Dermis blood vessel endothelial cell (primary cell): ENCODE measurements at places on chromosomes 13 and 19. TPM values are rescaled to one million over a fixed set of nuclear protein-coding genes. Genes with fewer than 3 reads are reported as not detected.

POGLUT2 gene
- total RNA-seq = 19.6 and 25.5 TPM in 2 replicates

NCCRP1 gene
- not detected in 2 replicates for total RNA-seq

ZNF541 gene
- 0.33 and 1.2 TPM in 2 replicates for total RNA-seq

CLEC17A gene
- not detected in 2 replicates for total RNA-seq

ERFL gene
- not detected in 2 replicates for total RNA-seq

SCN1B gene
- total RNA-seq = 6.5 and 15.9 TPM in 2 replicates

ACP7 gene
- 0.19 TPM in 1 of 2 replicates, not detected in the other for total RNA-seq

PRX gene
- 1.7 and 2.1 TPM in 2 replicates for total RNA-seq

DLEU7 gene
- not detected in 2 replicates for total RNA-seq

CEACAM4 gene
- total RNA-seq = not detected in 2 replicates

URAD gene
- not detected in 2 replicates for total RNA-seq

KLF5 gene
- 1.0 and 1.2 TPM in 2 replicates for total RNA-seq
